Spleen (tissue), 13 donors: ENCODE measurements at places on chromosomes 7 and 10. TPM values are rescaled to one million over a fixed set of nuclear protein-coding genes. Genes with fewer than 3 reads are reported as not detected.

Gene TMEM184A
- 0.17 TPM for total RNA-seq

DNA sequence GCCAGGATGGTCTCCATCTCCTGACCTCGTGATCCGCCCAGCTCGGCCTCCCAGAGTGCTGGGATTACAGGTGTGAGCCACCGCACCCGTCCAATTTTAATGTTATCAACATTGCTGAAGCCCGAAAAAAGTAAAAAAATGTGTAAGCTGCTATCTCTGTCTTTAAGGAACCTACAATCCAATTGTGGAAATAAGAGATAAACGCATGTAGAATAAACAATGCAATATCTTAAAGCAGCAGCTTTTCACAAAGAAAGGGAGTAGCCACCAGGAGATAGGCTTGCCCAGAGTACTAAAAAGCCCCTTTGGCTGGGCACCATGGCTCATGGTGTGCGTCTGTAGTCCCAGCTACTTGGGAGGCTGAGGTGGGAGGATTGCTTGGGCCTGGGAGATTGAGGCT lies 282.9 kb upstream of the LYZL1 start:
- DNase-seq: no peak

DNA sequence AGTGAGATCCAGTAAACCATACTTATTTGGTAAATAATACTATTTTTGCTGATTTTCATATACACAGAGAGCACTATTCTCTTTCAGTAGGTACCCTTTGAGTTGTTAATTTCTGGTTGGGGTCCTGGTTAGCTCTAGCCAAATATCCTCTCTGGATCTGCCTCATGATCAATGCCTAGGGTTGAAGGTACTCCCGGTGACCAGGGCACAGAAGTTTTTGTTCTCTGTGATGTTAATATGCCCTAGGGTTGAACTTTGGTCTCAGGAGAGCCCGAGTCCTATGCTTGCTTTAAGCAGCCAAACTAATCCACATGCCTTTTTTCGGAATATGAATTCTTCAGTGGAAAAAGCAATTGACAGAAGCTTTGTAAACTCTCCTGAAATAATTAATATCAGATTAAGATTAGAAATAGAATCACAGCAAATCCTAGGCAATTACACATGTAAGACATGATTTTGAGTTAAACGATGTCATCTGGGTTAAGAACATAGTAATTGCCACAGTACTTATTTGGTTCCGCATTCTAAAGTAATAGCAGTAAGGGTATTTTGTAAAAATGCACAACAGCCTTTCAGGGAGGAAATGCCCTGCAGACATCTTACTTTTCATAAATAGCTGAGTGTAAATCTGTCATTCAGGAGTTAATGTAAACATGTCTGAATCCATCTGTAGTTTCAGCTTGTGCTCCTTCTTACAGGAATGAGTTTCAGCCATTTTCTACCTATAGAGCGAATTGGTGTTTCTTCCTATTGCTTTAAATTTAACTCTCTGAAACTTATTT lies 10.1 kb downstream of the CHN2 start:
- DNase-seq: no peak

DNA sequence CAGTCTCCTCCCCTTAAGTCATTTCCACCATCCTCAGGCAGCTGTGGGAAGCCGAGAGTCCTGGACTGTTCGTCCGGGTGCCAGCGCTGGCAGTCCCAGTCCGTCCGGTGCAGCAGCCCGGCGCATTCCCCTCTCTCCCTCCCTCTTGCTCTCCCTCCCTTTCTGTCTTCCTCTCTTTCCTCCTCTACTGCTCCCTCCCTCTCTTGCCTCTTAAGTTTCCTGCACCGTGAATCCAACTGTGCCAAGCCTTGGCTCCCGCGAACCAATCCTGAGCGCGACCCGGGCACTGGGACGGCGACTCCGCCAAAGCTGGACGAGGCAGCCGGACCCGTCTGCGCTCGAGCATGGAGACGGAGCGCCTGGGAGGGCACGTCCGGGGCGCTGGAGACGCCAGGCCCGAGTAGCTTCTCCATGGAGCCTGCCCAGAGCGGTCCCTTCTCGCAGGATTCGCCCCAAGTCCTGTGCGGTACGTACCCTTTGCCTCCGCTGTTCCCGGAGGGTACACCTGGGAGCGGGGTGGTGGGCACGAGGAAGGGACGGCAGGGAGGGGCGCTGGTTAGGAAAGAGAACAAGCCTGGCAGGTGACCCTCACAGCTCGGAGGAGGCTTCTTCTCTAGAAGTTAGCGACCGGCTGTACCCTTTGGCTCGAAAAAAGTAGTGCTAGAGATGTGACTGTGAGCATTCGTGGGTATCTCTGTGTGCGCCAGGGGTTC lies 1.0 kb downstream of the NXPH1 start:
- DNase-seq: peak; percentile 40

Gene TYW1B
- total RNA-seq: 4.4 TPM

DNA sequence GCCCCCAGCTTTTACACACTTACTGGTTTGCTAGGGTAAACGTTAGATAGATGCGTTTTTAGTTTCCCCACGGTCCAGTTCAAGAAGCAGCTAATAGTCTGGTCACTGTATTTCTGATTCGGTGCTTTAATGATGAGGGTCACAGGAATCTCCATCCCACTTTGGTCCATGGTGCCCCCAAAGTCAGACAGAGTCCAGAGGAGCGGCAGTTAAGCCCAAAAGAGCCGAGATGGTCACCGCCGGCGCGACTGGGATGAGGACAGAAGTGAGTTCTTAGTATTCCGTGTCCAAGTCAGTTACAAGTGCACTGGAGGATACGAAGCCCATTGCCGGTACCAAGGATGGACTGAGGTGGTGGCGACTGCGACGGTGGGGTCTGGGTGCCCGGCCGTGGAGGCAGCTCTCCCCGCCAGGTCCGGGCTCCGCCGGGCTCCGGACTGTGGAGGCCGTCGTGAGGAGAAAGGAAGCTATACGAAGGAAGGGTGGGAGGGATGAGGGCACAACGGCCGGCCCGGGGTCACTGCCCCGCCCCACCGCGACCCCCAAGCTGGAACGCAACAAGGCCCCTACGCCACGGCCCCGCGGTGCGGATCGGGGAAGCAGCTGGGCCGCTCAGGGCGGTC lies 663 bp downstream of the HERPUD2 start:
- no peak for DNase-seq

DNA sequence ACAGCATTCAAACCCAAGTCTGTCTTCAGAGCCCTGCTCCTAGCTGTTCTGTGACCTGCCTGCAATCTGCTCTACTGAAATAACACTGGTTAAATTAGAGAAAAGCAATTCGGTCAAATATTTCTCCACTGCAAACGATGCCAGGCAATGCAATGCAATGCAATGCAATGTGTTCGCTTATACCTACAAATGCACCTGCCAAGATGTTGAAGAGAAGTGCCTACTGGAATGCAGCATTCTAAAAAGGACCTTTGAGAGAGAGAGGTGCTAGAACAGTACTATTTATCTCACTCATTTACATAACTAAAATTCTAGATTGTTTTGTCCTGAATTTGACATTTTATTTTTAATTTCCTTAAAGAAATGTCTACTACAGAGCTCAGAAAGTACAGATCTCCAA lies 157.3 kb upstream of the CDK1 start:
- DNase-seq: no peak

Gene GPR141
- 30.6 TPM for total RNA-seq

DNA sequence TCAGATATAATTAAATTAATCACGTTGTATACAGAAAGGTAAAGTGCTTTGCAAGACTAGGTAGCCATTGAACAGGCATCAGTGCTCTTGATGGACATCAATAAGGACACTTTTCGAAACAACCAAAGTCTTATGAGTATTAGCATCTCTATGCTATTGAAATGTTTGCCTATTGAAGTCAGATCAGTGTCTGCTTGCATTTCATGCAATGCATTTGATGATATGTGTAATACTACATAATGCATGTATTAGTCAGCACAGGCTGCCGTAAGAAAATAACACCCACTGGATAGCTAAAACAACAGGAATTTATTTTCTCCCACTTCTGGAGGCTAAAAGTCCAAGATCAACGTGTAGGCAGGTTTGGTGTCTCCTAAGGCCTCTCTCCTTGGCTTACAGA lies 209.3 kb upstream of the PLXDC2 start:
- DNase-seq: no peak

DNA sequence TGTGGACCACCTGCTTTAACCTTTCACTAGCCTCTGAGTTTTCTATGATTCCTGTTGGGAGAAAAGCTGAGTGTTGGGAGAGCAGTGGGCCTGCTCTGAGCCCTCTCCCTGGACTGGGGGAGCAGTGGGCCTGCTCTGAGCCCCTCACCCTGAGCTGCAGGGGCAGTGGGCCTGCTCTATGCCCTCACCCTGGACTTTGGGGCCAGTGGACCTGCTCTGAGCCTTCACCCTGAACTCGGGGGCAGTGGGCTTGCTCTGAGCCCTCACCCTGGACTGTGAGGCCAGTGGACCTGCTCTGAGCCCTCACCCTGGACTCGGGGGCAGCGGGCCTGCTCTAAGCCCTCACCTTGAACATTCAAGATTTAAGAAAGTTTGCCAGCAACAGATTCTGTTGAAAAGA lies 33.4 kb downstream of the AGAP6 start:
- no peak for DNase-seq

GRCh38 chr10:78913219-78914059 lies 155.3 kb upstream of the ZMIZ1 start:
- DNase-seq: peak; percentile 76

- DNase-seq: no peak
Measured at GRCh38 chr10:13180788-13181187, 19.4 kb downstream of the MCM10 start.

GRCh38 chr10:74418285-74418872 lies 267.4 kb downstream of the ADK start:
- no peak for DNase-seq

DNA sequence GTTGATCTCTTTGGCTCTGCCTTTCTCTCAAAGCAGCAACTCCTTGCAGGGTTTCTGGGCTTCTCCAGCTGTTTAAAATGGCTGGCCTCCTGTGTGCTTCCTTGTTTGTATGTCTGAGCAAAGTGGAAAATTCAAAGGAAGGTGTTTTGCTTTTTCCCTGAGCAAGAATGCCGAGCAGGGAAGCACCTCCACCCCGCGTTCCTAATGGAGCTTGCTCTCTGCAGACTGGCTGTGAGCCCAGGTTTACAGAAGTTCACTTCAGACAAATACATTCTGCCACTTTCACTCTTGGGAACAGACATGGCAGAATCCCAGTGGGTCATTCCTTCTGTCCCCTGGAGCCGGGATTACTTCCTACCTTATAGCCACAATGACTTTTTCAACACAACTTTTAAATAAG lies 181.8 kb upstream of the AGK start:
- no peak for DNase-seq

- peak; percentile 98 for DNase-seq
Measured at GRCh38 chr10:26437637-26438461, at the start of gene APBB1IP. Gene APBB1IP, plus strand, starts transcription at chr10:26438341. Its CDS starts 53,986 bp downstream, at chr10:26492327.

Gene PRKRIP1
- total RNA-seq: 28.8 TPM

GRCh38 chr7:36291387-36292316 lies 98.0 kb upstream of the ANLN start:
- peak; percentile 93 for DNase-seq

Gene PRPS1L1
- total RNA-seq: not detected

- no peak for DNase-seq
Measured at GRCh38 chr7:99340659-99341058, 15.0 kb downstream of the ARPC1A start.

Gene HMX3
- total RNA-seq: not detected

Gene TSPAN33
- total RNA-seq: 40.7 TPM

GRCh38 chr10:43057831-43058340 lies 19.0 kb upstream of the RET start:
- peak; percentile 58 for DNase-seq

Gene SUN3
- not detected for total RNA-seq

- no peak for DNase-seq
Measured at GRCh38 chr10:132724446-132724845, 61.5 kb downstream of the NKX6-2 start.

DNA sequence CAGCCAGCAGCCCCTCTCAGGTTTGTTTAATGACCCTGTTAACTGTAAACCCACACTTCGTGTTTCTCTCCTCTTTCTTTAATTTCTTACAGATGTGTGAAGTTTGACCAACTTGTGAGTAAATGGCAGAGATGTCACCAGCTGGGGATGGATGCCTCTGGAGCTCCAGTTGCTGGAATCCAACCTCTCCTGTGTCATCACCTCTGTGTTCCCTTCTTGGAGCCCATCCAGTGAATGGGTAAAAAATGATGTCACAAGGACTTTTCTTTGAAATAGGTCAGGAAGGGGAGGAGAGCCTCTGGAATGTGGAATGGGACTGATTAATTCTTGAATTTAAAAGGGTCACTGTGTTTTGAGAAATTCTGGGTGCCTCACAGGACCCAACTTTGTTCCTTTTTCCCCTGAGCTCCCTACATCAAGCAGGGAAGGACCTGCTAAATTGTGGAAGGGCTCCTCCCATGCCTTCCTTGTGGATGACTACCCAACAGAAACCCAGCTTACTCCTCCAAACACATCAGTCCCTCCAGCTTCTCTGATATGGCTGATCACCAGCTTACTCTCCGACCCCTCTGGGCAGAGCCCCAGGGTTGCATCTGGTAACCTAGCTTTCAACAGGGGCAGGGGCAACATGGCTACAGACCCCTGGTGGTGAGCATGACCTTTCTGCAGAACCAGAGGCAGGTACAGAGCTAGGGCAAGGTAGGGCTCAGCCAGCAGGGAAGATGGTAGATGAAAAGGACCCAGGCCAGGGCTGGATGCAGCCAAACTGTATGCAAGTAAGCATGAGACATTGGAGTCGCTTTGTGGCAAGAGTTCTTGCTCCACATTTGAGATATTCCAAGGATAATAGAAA lies 67.5 kb downstream of the STRA8 start:
- no peak for DNase-seq

DNA sequence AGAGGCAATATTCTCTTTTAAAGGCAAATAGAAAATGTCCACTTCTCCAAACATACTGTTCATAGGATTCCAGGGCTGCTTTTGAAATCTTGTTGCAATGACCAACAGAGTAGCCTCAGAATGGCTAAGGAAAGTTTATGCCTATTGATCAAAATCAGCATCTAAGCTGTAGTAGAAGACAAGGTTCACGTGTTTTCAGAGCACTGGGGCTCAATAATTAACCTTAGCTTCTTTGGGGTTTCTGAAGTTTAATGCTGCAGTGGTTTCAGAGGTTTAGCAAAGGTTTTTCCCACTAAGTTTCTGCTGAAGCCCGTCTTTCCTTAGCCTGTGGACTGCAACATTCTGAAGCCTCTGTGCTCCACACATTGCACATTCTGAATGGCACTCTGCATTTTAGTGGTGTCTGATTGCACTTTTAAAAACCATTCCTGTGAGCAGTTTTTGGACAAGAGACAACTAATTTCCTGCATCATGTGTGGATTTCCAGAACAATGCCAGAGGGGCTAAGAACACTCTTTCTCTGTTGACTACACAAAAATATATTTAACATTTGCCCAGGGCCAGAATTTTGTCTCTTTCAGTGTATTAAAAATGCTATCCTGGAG lies 342.5 kb downstream of the PTEN start:
- DNase-seq: no peak

Gene SLC39A12
- not detected for total RNA-seq

GRCh38 chr7:55018361-55019190 lies at the start of gene EGFR:
Gene EGFR, plus strand, starts transcription at chr7:55019017. Its CDS starts 261 bp downstream, at chr7:55019278.
- DNase-seq: peak; percentile 81

- no peak for DNase-seq
Measured at GRCh38 chr10:123530166-123530870, 135.8 kb upstream of the GPR26 start.

Gene ITGA8
- total RNA-seq: 18.8 TPM

Gene RNF148
- total RNA-seq: 0.54 TPM

Gene MMD2
- total RNA-seq: not detected
